ENCODE measurements at places on chromosomes 16 and 17. TPM values are rescaled to one million over a fixed set of nuclear protein-coding genes. Genes with fewer than 3 reads are reported as not detected.

Gene HSD17B1
- total RNA-seq = 2.3 TPM

Gene FBXW10
- 0.11 TPM for total RNA-seq

Gene FBXO39
- 1.1 TPM for total RNA-seq

Gene NDE1
- total RNA-seq = 27.6 TPM

Gene HELZ
- 31.0 TPM for total RNA-seq

GRCh38 chr17:41803049-41804020, 8.4 kb downstream of the P3H4 start:
- no peak for DNase-seq

- peak; percentile 62 for DNase-seq
Observed at GRCh38 chr16:87207965-87208364, 109.2 kb downstream of the C16orf95 start.

DNA sequence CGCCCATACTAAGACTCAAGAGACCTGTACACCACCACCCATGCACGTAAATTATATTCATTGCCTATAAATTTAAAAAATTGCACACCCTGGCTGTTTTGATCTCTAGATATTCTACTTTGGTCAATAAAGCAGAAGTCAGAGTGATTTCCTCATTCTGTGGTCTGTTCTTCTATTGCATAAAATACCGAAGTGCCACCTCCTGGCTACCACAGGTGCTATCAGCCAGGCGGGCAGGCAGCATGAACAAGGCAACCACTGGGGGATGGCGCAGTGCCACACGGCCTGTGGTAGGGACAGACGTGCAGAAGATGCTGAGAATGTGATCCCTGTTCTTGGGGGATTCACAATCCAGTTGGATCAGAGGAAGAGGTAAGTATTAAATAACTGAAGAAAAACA, 122.3 kb downstream of the CDK5R1 start:
- peak; percentile 10 for DNase-seq

DNA sequence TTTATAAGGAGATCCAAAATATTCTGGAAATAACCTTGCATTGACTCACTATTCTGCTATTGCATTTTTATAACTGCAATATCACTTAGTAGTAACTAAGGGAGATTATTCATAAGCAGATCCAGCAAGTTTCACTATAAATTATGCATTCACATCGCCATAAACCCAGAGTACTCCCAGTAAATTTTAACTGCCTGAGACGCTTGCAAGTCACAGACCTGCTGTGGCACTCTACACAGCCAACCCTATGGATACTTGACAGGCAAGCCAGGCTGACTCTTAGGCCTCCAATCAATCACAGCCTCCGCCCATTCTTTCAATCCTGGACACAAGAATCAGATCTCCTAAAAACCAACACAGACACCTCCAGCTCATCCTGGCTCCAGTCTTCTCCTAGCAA, 28.2 kb downstream of the USP31 start:
- DNase-seq = peak; percentile 51

GRCh38 chr16:8694795-8695728, 20.6 kb downstream of the ABAT start:
- DNase-seq = no peak

DNA sequence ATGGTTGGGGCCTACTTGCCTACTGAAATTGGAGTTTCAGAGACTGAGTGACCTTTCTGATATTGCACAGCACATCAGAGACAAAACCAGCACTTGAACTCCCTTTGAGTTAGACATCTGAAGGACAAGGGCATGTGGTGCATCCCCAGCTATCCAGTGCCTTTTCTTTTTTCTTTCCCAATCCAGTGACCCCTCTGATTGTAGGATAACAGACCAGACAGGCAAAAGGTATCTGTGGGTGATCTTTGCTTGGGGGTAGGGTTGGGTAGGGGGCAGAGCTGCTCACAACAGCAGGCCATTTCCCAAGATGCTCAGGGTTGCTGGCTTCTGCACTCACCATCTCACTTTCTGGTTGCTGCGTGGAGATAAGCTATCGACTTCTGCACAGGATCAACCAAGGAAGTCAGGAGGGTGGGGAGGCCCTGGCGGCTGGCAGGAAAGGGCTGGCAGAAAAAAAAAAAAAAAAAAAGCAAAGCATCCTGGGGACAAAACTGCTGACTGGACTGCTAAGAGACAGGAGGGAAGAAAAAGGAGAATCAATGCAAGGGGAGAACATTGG, 42.2 kb downstream of the HOXB1 start:
- DNase-seq = no peak

DNA sequence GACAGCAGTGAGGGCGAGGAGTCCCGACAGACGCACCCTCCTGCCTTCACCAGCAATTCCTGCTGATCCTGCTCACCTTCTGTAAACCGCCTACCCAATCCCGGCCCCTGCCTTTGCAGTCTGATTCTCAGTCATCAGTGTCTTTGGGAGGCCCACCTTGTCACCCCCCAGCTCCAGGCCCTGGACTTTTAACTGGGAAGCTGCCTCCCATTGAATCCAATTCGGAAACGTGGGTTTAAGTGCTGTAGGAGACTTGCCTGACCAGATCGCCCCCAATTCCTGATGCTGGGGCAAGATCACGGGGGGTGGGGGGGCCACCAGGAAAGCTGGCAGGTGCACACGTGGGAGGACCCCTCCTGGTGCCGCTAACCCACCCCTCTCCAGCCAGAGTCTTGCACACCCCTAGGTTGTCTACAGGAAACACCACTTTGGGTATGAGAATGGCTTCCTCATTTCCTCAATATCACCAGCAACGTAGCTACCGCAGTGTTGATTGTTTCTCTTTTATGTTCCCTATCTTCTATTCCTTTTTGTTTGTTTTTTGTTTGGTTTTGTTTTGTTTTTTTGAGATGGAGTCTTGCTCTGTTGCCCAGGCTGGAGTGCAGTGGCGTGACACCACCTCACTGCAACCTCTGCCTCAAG, 46.6 kb upstream of the CMIP start:
- DNase-seq = no peak

DNA sequence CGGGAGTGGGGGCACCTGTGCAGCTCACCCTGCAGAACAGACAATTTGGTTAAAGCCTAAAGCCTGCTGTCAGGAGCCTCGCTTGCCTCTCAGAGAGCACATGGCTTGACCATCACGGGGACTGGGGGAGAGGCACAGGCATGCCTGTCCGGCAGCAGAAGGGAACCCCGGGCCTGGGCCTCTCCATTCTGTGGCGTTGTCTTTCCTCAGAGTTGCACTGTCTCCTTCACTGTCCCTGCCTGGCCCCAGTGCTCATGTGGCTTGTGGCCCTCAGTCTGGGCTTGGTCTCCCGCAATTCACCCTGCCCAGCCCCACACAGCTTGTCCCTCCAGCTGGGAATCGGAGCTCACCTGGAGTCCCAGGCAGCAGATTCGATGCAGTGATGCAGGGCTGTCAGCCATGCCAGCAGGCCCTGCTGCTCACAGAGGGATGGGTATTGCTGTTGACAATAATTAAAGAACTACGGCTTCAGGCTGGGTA, 189.9 kb downstream of the SEC14L1 start:
- no peak for DNase-seq

DNA sequence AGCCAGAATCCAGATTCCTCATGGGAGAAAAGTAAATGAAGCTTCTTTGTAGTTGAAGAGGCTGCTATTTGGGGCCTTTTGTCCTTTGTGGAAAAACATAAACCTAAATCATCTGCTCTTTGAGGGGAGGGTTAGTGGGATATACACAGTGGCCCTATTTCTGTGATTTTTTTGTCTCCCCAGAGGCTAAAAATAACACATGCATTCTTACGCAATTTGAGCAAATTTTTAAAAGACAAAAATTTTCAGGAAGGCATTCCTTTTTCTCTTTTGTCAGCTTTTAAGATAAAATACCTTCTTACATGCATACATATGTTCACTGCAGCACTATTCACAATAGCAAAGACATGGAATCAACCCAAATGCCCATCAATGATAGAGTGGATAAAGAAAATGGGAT, 165.5 kb downstream of the AXIN2 start:
- DNase-seq = no peak

DNA sequence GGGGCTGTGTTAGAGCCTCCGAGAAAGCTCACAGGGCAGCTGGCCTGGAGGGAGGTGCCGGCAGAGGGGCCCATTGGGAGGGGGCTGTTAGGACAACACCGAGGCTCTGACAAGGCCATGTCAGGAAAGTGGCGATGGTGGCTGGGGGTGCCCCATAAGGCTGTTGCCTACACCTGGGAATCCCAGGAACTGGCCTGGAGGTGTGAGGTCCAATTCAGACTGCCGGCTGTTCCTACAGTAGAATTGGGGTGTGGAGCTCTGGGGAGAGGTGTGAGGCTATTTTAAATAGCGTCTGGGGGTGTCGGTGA, 155.0 kb upstream of the CHMP6 start:
- DNase-seq = no peak

DNA sequence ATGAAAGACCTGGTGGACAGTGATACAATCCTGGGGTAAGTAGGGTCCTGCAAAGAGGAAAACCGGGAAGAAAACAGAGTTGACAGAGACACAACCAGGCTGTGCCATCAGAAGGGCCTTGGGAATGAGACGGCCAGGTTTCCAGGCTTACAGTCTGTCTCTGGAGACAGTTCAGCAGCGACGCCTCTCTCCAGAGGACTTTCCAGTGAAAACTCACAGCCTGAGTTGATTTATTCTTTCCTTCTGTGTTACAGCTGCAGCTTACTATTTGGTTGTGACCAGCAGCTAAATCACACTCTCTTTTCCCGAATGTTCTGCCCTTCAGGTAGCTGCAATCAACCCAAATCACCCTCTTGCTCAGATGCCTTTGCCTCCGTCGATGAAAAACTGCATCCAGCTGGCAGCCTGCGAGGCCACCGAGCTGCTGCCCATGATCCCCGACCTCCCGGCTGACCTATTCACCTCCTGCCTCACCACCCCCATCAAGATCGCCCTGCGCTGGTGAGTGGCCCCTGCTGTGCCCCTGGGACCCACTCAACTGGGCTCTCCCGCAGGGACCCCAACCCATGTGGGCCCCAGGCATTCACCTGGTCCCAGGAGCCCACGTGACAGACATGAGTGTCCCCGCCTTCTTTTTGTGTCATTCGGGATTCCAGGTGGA, 209.2 kb downstream of the RPTOR start:
- no peak for DNase-seq

GRCh38 chr16:6827267-6827666, 505.4 kb upstream of the RBFOX1 start:
- no peak for DNase-seq

- no peak for DNase-seq
Observed at GRCh38 chr17:41339571-41340172, 11.0 kb downstream of the KRT33A start.

GRCh38 chr16:78694414-78694813, 595.0 kb downstream of the WWOX start:
- no peak for DNase-seq

Measured in GM23248 (cell line).